Fibroblast of the aortic adventitia (primary cell): ENCODE measurements at places on chromosomes 3 and 15.

DNA sequence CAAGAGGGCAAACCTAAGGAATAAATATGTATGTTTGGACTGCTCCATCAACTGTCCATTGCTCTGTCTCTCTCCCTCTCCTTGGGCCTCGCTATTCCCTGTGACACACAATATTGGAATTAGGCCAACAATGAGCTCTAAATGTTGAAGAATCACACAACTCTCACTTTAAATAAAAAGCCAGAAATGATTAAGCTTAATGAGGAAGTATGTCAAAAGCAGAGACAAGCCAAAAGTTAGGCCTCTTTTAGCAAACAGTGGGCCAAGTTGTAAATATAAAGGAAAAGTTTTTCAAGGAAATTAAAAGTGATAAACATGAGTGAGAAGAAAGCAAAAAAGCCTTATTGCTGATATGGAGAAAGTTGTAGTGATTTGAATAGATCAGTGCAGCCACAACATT, 141.0 kb downstream of the VGLL3 start:
- no peak for DNase-seq

GRCh38 chr3:197440717-197441303, 115.0 kb downstream of the BDH1 start:
- DNase-seq = no peak

DNA sequence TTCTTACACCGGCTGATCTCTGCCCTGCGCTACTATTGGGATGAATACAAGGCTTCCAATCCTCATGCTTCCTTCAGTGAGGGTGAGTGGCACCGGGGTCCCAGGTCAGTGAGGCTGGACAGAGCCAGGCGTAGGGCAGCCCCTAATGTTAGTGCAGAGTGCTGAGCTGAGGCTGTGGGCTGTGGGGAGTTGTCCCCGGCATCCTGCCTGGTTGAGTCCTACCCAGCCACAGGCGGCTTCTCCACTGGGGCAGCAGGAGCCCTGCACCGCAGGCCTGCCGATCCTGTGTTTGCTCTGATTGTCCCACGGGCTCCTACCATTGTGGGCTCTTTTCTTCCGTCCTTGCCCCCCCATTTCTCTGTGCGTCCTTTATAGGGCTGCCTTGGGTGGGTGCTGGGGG, 13.3 kb downstream of the RNF123 start:
- DNase-seq = no peak

DNA sequence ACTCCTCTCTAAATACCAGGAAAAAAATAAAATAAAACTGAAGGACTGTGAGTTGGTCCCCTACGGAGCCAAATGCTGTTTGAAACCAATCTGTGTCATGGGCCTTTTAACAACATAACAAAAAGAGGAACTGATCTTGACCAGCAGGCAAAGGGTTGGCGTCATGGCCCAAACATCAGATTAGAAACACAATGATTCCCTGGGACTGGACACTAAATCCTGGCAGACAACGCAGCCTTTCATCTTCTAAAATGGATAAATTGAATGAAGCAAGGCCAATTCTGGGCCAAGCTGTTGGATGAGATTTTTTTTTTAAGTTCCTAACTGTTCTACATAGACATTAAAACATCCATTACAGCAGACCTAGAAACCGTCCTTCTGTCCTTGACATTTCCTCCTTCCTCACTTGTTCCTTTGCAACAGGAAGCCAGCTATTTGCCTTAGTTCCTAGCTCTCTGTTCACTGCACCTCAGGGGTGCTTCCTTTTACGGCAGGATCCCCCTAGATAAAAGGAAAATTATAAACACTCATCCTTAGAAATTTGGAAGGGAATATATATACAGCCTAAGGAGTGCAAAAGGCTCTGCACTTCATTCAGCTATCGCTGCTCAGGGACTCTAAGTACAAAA, 21.6 kb upstream of the TAFA4 start:
- DNase-seq = no peak

- no peak for DNase-seq
These were observed 107.1 kb downstream of the LPP start for GRCh38 chr3:188261011-188261410.

DNA sequence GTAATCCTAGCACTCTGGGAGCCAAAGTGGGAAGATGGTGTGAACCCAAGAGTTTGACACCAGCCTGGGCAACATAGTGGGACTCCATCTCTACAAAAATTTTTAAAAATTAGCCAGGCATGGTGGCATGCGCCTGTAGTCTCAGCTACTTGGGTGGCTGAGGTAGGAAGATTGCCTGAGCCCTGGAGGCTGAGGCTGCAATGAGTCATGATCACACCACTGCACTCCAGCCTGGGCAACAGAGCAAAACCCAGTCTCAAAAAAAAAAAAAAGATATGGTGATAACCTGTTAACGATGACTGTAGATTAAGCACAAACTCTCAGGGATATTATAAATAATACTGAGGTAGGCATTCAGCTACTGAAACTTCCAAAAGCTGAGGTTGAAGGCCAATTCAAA, 107.5 kb downstream of the SLC49A4 start:
- DNase-seq = peak; percentile 4

GRCh38 chr15:60633426-60633968, 154.6 kb upstream of the ICE2 start:
- no peak for DNase-seq

DNA sequence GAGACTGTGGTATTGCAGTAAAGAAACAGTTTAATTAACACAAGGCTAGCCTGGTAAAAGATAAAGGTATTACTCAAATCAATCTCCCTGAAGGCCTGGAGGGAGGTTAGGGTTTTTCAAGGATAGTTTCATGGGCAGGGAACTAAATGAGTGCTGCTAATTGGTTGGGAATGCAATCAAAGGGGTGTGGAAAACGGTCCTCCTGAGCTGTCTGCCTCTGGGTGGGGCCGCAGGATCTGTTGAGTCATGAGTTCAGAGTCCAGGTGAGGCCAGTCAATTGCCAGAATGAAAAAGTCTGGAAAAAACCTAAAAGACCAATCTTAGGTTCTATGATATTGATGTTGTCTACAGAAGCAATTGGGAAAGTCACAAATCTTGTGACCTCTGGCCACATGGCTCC, 293.2 kb downstream of the MCTP2 start:
- DNase-seq = no peak

GRCh38 chr15:40940296-40940801, 11.2 kb downstream of the DLL4 start:
- DNase-seq = no peak

- DNase-seq = no peak
These were observed 534.9 kb upstream of the ARRDC4 start for GRCh38 chr15:97425596-97425995.

DNA sequence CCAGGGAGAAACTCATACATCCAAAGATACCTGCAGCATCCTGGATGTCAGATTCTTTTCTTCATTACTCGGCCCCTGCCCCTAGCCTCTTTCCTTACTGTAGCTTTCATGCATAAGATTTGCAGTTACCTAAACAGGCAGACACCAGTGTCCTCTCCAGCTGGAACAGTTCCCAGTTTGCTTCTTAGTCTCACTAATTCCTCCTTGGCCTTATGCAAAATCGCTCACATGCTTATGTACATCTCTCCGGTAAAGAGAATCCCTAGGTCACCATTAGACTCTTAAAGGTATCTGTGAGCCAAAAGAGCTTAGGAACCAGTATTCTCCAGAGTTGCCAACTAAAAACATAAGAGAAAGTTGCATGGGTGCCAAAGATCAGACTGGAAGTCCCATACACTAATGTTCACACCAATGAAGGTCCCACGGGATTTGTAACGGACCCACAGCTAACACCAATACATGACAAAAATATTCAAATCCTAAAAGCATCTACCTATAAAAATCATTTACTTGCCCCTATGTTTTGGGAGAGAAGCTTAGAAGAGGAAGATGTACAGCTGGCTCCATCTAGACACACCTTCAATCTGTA, 66.6 kb downstream of the CBLB start:
- no peak for DNase-seq

DNA sequence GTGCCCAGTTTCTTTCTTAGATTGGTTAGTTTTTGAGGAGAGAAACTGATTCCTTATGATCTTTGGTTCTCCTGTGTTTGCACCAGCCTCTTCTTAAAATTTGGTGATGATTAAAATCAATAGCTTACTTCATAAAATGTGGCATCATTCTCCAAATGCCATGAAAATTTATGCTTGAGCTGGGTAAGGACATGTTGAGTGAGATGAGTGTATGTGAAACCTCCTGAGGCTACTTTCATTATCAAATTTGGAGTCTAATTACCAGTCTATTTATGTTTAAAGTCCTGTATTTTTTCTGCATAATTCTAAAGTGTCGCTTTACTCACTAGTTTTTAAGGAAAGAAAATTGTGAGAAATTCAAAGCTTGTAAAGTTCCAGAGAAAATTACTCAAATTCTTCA, 102.1 kb downstream of the DIPK2A start:
- no peak for DNase-seq

DNA sequence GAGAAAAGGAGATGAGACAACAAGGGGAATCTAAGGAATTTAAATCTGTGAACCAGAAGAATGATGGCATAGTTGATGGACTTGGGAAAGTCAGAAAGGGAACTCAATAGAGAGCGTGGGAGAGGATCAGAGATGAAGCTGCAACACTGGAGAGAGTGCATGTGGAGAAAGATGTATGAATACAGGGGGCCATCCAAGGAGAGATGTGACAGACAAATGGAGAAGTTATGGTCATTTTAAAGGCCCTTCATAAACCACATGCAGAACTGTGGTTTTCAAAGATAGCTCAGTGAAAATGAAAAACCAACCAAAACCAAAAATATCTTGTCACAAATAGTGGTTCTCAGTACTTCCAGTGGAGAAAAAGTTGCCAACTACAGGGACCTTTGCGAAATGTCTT, 265.2 kb downstream of the SUCLG2 start:
- no peak for DNase-seq

- DNase-seq = peak; percentile 56
These were observed at the start of gene DVL3 for GRCh38 chr3:184154885-184155643. Gene DVL3, plus strand, starts transcription at chr3:184155377. Its CDS starts 259 bp downstream, at chr3:184155636.

- no peak for DNase-seq
These were observed 92.7 kb downstream of the CEMIP start for GRCh38 chr15:80871858-80872257.

DNA sequence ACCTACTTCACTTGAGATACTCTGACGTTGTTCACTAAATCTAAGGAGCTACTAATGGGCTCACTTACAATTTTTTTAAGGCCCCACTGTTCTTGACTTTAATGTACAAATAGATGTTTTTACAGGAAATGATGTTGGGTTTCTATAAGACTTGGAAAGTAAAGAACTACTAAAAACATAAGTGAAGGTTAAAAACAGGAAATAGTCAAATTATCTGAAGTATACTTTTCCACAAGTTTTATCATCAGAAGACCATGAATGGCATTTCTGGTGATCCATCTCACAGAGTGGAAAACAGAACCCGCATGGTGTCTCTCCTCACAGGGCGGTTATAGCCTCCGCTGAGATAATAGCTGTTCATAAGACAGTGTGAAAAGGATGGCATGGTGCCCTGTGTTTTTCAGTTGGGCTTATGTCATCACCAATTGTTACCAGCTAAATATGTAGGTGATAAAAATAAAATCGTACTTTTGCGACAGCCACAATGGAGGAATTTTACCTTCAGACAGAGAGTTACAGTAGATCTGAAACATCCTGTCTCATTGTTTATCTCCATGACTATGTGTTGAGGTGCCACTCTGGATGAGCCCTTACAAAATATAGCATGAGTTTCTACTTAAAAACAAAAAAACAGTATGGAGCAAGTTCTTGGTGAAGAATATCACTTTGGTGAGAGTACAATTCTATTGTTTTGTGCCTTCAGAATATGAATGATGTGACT, 462.4 kb downstream of the RAP2B start:
- no peak for DNase-seq

GRCh38 chr3:126746395-126747177, 42.5 kb downstream of the CHCHD6 start:
- peak; percentile 85 for DNase-seq

DNA sequence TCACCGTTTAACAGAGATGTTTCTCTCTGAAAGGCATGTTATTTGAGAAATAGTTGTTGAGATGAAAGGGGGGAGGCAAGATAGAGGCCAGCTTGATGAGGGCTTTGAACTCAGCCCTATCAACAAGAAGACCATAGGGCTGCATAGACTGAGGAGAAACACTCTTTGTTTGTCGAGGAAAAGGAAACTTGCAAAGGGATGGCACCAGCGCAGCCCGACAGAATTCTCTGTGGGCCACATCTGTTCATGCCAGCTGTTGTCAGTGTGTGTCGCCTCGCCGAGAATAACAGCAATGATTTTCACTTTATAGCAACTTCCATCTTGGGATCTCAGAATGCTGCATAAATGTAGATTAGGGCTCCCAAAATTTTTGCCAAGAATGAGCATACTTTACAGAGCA, 478.3 kb upstream of the TPRG1 start:
- DNase-seq = no peak

DNA sequence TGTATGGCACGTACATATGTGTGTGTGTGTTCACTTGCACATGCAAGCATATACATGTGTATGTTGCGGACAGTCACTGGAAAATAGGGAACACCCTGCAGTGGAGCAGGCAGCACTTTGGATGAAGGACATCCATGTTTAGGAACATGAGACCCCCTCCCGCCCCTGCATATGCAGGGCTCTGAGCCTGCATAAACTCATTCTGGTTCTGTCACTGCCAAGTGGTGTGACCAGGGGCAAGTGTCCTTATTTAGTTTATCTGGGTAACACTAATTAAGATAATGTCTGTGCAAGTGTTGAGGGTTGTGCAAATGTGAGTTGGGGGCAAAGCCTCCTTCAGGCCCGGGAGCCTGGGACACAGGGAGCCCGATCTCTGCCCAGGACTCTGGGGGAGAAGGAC, 105.7 kb downstream of the CORO2B start:
- DNase-seq = no peak

GRCh38 chr15:70152070-70152480, 54.4 kb upstream of the TLE3 start:
- no peak for DNase-seq

GRCh38 chr3:173238091-173238490, 97.1 kb upstream of the SPATA16 start:
- no peak for DNase-seq

DNA sequence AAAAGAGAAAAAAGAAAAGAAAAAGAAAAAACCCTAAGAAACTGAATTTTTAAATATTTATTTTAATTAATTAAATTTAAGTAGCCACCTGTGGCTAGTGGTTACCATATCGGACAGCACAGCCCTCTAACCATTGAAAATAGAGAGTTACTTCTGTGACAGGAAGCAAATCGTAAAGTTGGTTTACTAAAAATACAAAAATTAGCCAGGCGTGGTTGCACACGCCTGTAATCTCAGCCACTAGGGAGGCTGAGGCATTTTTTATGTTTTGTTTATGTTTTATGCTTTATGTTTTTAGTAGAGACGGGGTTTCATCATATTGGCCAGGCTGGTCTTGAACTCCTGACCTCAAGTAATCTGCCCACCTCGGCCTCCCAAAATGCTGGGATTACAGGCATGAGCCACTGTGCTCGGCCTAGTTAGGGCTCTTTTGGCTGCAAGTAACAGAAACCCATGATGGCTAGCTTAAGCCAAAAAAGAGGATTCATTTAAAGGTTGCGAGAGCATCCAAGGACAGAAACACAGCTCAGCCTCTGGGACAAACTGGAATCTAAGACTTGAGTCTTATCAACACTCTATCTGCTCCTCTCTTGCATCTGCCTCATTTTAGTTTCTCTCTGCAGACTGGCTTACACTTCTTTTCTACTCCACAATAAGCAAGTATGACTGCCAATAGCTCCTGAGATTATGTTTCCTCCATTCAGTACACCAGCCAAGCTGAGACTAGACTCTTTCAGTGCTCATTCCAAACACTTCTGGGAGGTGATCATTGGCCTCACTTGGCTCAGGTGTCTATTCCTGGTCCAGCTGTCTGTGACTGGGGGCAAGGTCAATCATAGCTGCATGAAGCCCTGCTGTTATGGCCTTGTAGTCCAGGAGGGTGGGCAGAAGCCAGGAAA, 6.8 kb upstream of the SKIL start:
- no peak for DNase-seq

GRCh38 chr3:157574531-157574930, 71.3 kb upstream of the VEPH1 start:
- DNase-seq = peak; percentile 19
